ENCODE measurements at places on chromosomes 7 and 10.

- no peak for DNase-seq
Observed at GRCh38 chr7:37740398-37740797, 56.8 kb downstream of the GPR141 start.

DNA sequence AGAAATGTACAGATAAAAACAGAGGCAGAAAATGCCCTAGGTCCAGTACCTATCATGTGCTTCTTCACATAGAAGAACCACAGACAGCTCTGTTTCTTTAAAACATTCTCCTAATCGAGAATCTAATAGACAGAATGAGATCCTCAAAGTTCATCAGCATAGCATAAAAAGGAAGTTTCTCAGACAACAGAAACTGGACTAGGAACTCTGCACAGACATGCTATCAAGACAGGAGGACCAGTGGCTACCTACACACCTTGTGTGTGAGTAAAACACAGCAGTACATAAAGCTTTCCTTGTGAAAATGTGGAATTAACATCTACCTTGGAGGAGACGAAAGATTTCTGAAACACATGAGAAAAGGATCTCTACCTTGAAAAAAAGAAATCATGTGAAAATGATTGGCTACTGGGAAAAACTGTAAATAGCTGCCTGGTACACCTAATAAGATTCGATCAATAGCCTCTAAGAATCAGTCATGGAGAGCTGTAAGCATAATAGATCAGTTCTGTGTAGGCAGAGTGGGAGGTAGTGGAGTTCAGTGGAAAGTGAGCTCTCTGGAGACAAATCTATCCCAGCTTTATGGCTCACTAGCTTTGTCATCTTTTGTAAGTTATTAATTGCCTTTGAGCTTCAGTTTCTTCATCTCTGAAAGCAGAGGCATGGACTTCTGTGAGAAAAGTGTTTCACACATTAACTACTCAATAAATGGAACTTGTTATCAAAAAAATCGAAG lies 26.7 kb downstream of the ELAPOR2 start:
- no peak for DNase-seq

GRCh38 chr7:88306590-88307048 lies at the start of gene STEAP4:
Gene STEAP4, minus strand, starts transcription at chr7:88306894. Its CDS starts 22,625 bp downstream, at chr7:88284269.
- no peak for DNase-seq

DNA sequence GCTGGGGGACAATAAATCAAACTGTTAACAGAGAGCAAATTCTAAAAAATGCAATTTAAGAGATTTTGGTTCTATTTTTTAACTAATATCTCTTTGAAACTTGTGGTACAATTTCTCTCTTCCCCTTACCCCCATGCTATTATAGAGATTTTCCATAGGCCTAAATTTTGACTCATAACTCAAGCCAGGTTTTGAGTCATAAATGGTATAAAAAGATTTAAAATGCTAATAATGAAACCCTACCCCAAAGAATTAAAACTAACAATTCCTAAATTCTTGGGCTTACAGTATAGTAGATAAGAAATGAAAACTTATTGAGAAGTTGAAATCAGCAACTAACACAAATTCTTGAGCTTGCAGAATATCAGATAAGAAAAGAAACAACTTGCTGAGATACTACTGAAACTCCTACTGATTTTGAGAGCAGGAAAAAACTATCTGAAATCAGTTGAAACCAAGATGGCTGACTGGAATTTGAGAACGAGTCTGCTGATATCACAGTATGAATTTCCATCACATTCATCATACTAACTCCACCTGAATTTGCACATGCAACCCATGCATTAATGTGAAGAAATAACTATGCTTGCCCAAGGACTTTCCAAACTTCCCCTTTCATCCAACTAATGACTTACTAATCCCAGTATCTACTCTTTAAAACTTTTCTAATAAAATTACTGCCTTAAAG lies 36.3 kb downstream of the POT1 start:
- no peak for DNase-seq

DNA sequence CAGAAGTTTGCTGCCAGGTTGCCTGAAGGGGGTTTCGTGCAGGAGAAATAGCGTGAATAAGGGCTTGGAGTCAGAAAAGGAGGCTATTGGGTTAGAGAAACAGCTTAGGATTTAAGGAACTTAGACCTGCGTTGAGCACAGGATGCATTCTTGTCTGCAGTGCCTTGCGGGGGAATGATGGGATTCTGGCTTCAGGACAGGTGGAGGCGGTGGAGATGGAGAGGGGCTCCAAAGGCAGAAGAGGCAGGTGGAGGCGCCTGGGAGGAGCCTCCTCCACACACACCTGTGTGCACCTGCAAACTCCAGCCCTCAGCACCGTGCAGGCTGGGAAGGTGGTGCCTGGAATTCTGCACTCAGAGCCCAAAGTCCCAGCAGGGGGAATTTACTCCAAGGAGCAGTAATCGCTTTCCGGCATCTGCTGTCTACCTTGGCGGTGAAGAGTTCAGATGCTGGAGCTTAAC lies 1.8 kb downstream of the CLIP2 start:
- DNase-seq = no peak

DNA sequence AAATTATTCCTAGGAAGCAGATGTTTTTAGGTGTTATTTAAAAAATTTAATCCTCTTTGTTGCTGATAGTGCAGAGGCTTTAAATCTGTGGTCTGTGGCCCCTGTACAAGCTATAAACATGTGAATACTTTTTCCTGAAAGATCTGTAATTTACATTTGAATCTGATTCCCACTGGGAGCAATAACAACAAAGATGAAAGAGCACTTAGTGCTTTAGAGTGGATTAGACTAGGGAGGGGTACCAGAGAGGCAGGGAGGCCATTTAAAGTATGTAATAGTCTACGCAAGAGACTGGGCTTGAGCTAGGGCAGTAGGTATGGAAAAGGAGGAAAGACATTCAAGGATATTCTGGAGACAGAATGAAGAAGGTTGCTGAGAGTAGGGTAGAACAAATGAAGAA lies 19.1 kb downstream of the BTRC start:
- DNase-seq = no peak

- DNase-seq = no peak
Observed at GRCh38 chr10:54372179-54372578, 428.9 kb downstream of the PCDH15 start.

- no peak for DNase-seq
Observed at GRCh38 chr10:86662186-86663045, 5.9 kb upstream of the LDB3 start.

Data from stimulated activated CD4-positive, alpha-beta T cell treated with anti-CD3 and anti-CD28 coated beads, TNF-alpha, amount 100 ng/mL, for 4 hours (primary cell).